Psoas muscle (tissue), 8 donors: ENCODE measurements at places on chromosomes 3 and 15. TPM values are rescaled to one million over a fixed set of nuclear protein-coding genes. Genes with fewer than 3 reads are reported as not detected.

The RNF168 gene
- total RNA-seq, result 22.1 TPM

The SLITRK3 gene
- not detected for total RNA-seq

The LEKR1 gene
- total RNA-seq, result 0.30 TPM

The IFT57 gene
- 11.8 TPM for total RNA-seq

The ATP13A4 gene
- 0.36 TPM for total RNA-seq

The SOX14 gene
- total RNA-seq, result not detected

The MAP2K1 gene
- 63.9 TPM for total RNA-seq

The PARP6 gene
- 68.0 TPM for total RNA-seq

The MAPKAPK3 gene
- 277 TPM for total RNA-seq

DNA sequence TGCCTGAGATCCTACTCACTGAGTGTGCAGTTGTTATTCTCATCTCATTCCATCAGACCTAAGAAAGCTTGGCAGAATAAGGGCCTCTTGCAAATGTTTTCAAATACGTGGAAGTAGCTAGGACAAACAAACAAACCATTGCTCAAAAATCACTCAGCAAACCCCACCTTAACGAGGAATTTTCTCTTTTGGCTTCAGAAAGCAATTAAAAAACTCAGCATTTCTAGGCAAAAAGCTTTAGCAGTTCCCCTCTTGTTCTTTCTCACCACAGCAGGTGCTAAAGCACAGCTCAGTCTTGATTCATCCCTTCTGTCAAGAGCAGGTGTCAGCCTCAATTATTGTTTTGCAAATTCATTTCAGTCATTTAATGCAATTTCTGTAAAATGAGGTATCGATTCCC lies 58.6 kb upstream of the NUDT16 start:
- H3K36me3 ChIP-seq, result no peaks in the 10 kb centered on the region
- DNase-seq, result no peak
- no peaks in the 10 kb centered on the region for H3K4me1 ChIP-seq
- H3K27ac ChIP-seq, result no peak overlapping the region
- no peak overlapping the region for H3K4me3 ChIP-seq
- H3K27me3 ChIP-seq, result no peaks in the 10 kb centered on the region

- peak overlapping the region; percentile 94 for H3K27ac ChIP-seq
- H3K4me3 ChIP-seq, result no peak overlapping the region
- DNase-seq, result peak; percentile 64
- peaks cover 54% of the 10 kb centered on the region for H3K4me1 ChIP-seq
These were observed 81.8 kb downstream of the USP13 start for GRCh38 chr3:179734497-179735281.

- H3K27me3 ChIP-seq, result no peaks in the 10 kb centered on the region
- H3K36me3 ChIP-seq, result peaks cover 36% of the 10 kb centered on the region
- peak; percentile 75 for DNase-seq
- H3K4me3 ChIP-seq, result no peak overlapping the region
These were observed 39.0 kb downstream of the CFAP100 start for GRCh38 chr3:126433496-126434263.

DNA sequence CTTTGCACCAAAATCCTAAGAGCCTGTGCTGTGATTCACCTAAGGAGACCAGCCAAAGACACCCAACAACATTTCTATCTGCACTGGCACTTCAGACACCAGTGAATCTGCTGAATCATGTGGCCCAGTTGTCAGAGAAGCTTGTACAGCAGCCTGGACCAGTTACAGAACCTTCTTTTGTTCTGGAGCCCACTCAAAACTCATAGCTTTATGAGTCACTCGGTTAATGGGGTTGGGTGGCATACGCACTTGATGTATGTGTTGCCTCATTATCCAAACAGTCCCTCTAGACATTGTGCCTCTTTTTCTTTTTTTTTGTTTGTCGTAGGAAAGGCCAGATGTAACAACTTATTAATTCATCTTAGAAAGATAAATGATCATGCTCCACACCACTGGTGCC lies 25.6 kb upstream of the GOLGA6L2 start:
- H3K27me3 ChIP-seq, result peaks cover 1% of the 10 kb centered on the region
- no peak overlapping the region for H3K27ac ChIP-seq

DNA sequence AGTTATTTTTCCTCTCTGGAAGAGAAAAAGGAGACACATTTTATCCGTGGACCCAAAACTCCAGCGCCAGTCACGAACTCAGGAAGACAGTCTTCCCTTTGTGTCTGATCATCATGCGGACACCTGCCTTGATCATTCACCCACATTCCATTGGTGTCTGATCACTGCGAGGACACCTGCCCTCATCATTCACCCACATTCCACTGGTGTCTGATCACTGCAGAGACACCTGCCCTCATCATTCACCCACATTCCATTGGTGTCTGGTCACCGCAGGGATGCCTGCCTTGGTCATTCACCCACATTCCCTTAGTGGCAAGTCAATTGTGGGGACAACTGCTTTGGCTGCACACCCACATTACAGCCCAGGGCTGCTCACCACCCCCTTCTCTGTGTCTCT lies 148.9 kb downstream of the ROBO1 start:
- DNase-seq, result no peak
- H3K4me3 ChIP-seq, result no peak overlapping the region
- H3K4me1 ChIP-seq, result no peaks in the 10 kb centered on the region
- H3K36me3 ChIP-seq, result no peaks in the 10 kb centered on the region
- no peak overlapping the region for H3K27ac ChIP-seq
- no peaks in the 10 kb centered on the region for H3K27me3 ChIP-seq

DNA sequence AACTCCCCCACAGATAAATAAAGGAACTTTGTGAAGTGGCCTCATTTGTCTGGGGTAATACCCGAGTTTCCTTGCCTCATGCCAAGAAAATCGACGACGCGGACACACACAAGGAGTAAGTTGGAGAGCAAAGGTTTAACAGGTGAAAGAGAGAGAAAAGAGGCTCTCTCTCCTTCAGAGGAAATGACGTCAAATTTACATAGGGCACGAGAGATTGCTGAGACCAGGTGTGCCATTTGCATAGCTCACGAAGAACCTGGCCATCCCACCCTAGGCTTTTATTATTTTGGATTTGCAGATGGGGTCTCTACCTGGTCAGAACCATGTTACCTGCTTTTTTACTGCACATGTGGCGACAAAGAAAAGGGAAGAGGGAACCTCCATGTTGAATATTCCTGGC lies 49.3 kb upstream of the IGF2BP2 start:
- no peaks in the 10 kb centered on the region for H3K4me1 ChIP-seq
- H3K27ac ChIP-seq, result no peak overlapping the region
- no peaks in the 10 kb centered on the region for H3K27me3 ChIP-seq

- H3K27ac ChIP-seq, result no peak overlapping the region
- H3K36me3 ChIP-seq, result no peaks in the 10 kb centered on the region
- no peak for DNase-seq
- peak overlapping the region; percentile 81 for H3K4me3 ChIP-seq
- H3K4me1 ChIP-seq, result peaks cover 9% of the 10 kb centered on the region
These were observed 1.8 kb downstream of the CLASP2 start for GRCh38 chr3:33716227-33716626.

- peaks cover 98% of the 10 kb centered on the region for H3K36me3 ChIP-seq
- H3K4me3 ChIP-seq, result no peak overlapping the region
- H3K27me3 ChIP-seq, result no peaks in the 10 kb centered on the region
- H3K27ac ChIP-seq, result no peak overlapping the region
These were observed 92.7 kb downstream of the UACA start for GRCh38 chr15:70670680-70671079.

DNA sequence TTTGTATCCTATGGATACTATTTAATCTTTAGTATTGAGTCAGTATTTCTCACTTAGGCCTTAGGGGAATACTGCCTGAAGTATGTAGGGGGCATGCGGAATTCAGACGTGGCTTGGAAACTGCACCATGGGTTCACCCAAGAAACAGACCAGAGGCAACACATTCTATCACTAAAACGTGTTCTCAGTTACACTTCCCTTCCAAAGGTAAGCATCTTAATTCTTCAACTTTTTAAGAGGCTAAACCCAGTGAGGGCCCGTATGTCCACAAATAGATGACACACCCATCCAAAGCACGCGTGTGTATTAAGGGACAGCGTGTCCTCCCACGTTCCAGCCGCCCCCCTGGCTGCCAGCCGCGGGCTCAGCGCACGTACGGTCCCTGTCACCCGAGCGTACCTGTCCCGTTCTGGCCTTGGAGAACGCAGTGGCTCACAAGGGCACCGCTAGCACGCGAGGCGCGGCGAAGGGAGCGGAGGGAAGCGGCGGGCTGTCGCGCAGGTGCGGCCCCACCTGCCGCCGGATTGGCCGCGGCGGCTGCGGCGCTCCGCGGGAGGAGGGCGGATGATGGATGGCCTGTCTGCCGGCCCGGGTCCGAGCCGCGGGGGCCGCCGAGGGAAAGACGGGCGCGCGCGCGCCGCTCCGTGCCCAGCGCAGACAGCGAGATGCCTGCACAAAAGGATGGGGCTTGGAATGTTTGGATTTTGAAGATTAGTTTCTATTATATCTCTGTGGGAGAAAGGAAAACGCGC lies 1003.9 kb upstream of the NR2F2 start:
- H3K4me3 ChIP-seq, result peak overlapping the region; percentile 60
- H3K4me1 ChIP-seq, result no peaks in the 10 kb centered on the region
- peaks cover 26% of the 10 kb centered on the region for H3K27me3 ChIP-seq
- no peaks in the 10 kb centered on the region for H3K36me3 ChIP-seq

DNA sequence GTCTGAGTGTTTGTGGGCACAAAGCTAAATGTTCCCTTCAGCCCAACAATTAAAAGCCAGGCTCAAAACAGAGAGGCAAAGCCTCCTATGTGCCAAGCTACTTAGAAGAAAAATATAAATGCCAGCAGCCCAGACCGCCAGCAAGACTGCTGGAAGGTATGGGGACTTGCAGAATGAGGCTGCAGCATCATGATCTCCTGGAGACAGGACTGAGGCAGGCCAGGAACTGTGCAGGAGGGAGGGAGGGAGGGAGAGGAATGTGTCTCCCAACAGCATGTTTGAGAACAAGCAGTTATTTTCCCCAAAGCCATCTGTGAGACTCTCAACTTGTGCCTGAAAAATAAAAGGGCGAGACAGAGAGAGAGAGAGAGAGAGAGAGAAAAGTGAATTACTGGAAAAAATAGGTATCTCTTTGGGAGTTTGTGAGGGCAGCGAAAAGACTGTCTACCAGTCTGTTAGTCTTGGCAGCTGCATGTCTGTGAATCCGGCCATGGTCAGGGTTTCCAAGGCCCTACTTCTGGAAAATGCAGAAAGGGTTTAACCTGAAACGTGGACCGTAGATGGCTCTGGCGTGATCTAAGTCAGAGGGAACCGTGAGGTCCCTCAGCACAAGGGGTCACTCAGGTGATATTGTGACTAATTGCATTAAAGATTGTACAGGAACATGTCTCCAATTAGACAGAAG lies 139.7 kb upstream of the COL8A1 start:
- no peaks in the 10 kb centered on the region for H3K36me3 ChIP-seq
- no peak overlapping the region for H3K4me3 ChIP-seq
- H3K27me3 ChIP-seq, result no peaks in the 10 kb centered on the region
- no peak for DNase-seq
- H3K27ac ChIP-seq, result no peak overlapping the region
